Lung microvascular endothelial cell (primary cell): ENCODE measurements at places on chromosomes 5 and 9. TPM values are rescaled to one million over a fixed set of nuclear protein-coding genes. Genes with fewer than 3 reads are reported as not detected.

FCN2 gene
- total RNA-seq: not detected in 2 replicates

BARHL1 gene
- not detected in 2 replicates for total RNA-seq

GRCh38 chr5:122880749-122881148 is 35.3 kb downstream of the SNX24 start:
- no peak for DNase-seq

DNA sequence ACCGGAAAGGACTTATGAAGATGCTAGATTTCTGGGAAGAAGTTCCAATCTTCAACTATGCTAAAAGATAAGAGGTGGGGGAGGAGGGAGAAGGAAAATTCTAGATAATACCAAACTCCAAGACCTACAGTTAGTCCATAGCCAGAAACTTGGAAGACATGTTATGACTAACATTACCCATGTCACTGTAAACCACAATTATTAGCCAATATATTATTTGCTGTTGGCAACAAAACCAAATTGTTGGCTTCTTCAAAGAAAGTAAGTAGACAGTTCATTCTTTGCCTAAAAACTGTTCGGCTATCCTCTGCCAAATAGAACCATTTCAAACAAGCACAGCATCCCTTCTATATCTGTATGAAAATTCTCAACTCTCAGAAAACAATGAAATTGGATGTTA is 25.1 kb downstream of the PRLR start:
- no peak for DNase-seq
